GM03348 (cell line): ENCODE measurements at places on chromosomes 11 and 22.

GRCh38 chr11:101397979-101398378, 185.8 kb downstream of the TRPC6 start:
- DNase-seq, result no peak

GRCh38 chr11:33682446-33682845, 18.2 kb downstream of the C11orf91 start:
- DNase-seq, result no peak

GRCh38 chr11:74672956-74673692, 58.1 kb downstream of the CHRDL2 start:
- DNase-seq, result peak; percentile 91

GRCh38 chr22:37094239-37094638, 15.3 kb downstream of the TMPRSS6 start:
- no peak for DNase-seq

GRCh38 chr22:27557286-27558008, 244.1 kb downstream of the MN1 start:
- no peak for DNase-seq

- DNase-seq, result no peak
Measured at GRCh38 chr11:742156-742546, 5.1 kb upstream of the TALDO1 start.
